ENCODE measurements at places on chromosomes 1 and 21.

GRCh38 chr1:205249651-205250050, 21.9 kb downstream of the TMCC2 start:
- no peak for DNase-seq

- no peak for DNase-seq
Measured at GRCh38 chr1:26694638-26695355, 1.0 kb upstream of the ARID1A start.

- no peak for DNase-seq
Measured at GRCh38 chr1:175237389-175237788, 44.8 kb upstream of the KIAA0040 start.

- no peak for DNase-seq
Measured at GRCh38 chr1:204450461-204451257, 39.0 kb upstream of the PPP1R15B start.

DNA sequence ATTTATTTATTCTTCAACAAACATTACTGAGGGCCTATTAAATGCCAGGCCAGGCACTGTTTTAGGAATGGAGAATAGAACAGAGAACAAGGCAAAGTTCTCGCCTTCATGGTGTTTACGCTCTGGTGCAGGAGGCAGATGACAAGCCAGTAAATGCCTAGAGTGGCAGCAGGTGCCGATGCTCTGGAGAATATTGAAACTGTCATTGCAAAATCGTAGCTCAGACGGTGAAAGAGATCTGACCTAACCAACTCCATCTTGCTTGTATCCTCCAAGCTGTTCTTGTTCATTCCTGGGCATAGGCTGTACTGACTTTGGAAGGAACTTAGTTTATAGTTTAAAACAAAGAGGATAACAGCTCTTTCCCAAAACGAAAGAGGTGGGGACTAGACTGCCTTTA, 13.5 kb upstream of the ENO1 start:
- no peak for DNase-seq

DNA sequence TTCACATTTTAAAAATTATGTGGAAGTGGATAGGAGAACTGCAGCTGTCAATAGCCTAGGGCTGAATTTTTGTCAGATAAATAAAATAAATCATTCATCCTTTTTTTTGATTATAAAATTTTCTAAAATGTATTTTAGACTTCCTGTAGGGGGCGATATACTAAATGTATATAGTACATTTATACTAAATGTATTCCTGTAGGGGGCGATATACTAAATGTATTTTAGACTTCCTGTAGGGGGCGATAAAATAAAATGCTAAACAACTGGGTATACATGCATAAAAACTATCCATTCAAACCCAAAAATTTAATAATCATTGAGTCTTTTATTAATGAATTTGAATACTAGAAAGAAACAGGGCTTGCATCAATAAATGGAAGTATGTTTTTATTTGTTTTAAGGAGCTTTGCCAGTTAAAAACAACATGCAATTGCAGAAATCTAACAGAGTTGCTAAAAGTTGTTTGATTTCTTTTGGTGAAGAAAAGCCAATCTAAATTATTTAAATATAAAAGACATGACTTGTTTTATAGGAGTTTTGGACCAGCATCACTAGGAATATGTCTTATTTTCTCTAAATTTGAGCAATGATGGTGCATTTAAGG, 31.4 kb downstream of the CLCA1 start:
- DNase-seq, result no peak

GRCh38 chr1:113677250-113678158, 81.8 kb downstream of the PHTF1 start:
- no peak for DNase-seq

GRCh38 chr1:54218883-54219687, 19.1 kb downstream of the MRPL37 start:
- DNase-seq, result no peak

GRCh38 chr1:202852163-202852904, 36.6 kb downstream of the RABIF start:
- DNase-seq, result no peak

- DNase-seq, result no peak
Measured at GRCh38 chr21:29368906-29369305, 70.2 kb downstream of the BACH1 start.

- DNase-seq, result no peak
Measured at GRCh38 chr1:4557949-4558348, 96.5 kb upstream of the AJAP1 start.

- DNase-seq, result no peak
Measured at GRCh38 chr1:215530401-215530984, 36.6 kb upstream of the KCTD3 start.

GRCh38 chr1:64960731-64961130, 5.6 kb downstream of the JAK1 start:
- no peak for DNase-seq

DNA sequence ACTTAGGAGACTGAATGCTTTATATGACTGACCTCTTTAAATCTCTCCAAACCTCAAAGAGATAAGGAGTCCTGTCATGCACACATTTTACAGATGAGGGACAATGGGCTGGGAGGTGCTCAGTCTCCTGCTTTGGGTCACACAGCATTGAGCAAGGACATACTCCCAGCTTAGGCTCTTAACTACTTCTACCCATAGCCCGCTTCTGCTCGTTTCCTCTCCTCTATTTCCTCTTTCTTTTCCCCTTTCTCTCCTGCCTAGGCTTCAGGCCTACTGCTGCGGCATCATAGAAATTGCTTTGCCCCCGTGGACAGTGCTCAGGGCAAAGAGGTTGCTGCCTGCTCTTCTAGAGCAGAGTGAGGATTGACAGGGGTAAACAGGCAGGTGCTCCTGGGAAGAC, 12.4 kb upstream of the ZNF691 start:
- DNase-seq, result no peak

DNA sequence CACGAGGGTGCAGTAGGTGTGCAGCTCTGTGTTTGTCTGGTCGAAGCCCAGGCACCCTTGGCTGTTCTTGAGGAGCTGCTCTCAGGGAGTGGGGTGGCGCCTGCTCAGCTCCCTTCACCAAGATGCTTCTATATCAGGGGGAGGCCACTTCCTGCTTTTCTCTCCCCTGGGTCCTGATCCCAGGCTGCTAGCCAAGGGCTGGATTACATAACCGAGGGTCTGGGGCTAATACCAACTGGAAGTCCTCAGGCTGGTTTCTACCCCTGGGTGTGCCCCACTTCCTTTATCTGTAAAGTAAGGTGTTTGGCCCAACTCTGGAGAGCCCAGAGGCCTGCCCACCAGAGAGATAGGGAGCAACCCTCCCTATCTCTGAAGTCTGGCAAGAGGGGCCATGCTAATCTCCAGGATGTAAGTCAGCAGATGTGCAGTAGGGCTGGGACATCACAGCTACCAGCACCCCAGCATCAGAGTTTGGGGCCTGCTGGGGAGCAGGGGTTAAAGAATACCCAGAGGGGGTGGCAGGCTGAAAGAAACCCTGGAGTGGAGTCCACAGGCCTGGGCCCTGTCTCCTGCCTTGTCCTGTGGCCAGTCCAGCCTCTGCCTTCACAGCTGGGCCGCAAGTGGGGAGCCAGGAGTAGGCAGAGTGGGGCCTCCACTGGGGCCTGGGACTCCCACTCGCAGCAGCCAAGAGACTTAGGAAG, 2.1 kb downstream of the SELENBP1 start:
- no peak for DNase-seq

DNA sequence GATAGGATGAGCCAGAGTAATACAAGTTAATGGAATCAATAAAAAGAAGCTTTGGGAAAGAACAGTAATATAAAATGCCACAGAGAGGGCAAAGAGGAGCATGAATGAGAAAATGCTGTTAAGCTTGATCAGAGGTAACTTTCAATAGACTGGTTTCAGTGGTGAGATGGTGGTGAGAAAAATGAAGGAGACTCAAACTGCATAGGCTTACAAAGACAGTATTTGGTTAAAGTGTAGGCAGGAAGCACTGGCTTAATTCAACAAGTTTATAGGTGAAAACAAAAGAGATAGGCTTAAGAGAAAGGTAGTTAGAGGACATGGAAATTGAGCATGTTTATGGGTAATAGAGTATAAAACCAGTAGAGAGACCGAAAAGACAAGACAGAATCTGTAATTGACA, 298.6 kb upstream of the ADAMTS5 start:
- DNase-seq, result no peak

DNA sequence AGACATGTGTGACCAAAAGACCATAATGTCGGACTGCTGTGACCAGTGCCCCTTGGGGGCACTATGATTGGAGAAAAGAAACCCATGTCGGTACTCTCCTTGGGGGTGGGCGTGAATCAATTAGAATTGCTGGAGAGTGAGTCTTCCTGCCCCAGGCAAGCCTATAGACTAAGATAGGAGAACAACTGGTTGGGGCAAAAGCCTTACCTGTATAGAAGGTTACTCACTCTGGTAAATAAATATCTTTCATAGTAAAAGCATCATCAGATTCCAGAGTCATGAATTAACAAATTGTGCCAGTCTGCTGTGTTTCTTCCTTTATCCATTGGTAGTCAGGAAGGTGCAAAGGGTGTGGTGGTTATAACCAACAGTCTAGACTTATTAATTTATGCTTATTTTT, 2.9 kb upstream of the PTGFRN start:
- no peak for DNase-seq

GRCh38 chr21:39281853-39282252, 31.6 kb downstream of the BRWD1 start:
- DNase-seq, result no peak

DNA sequence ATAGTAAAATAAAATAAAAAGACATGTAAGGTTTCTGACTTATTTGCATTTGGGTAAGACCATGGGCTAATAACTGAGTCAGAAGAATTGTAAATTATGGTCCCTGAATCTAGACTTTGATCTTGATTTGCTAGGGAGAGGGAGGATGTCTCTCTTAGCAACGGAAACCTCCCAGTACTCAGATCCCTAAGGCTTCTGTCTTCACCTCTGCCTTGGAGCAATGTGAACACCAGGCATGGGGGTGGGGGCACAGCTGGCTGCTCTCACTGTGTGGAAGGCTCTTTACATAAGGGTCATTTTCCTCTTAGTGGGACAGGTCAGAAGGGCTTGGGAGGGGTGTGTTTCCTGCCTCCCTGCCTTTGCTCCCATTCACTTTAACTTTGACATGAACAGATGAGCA, 17.0 kb upstream of the TMEM54 start:
- DNase-seq, result no peak

GRCh38 chr1:3393024-3393986, 61.2 kb upstream of the ARHGEF16 start:
- no peak for DNase-seq

DNA sequence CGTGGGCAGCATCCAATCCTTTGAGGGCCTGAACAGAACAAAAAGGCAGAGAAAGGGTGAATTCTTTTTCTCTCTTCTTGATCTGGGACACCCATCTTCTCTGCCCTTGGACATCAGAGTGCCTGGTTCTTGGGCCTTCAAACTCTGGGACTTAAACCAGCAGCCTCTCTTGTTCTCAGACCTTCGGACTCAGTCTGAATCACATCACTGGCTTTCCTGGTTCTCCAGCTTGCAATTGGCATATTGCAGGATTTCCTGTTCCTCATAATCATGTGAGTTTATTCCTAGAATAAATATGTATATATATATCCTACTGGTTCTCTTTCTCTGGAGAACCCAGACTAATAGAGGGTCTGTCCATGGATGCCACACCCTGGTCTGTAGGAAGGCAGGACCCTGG, 16.3 kb upstream of the TENT5C start:
- DNase-seq, result no peak

GRCh38 chr21:44327603-44327974, 11.6 kb downstream of the CFAP410 start:
- no peak for DNase-seq

DNA sequence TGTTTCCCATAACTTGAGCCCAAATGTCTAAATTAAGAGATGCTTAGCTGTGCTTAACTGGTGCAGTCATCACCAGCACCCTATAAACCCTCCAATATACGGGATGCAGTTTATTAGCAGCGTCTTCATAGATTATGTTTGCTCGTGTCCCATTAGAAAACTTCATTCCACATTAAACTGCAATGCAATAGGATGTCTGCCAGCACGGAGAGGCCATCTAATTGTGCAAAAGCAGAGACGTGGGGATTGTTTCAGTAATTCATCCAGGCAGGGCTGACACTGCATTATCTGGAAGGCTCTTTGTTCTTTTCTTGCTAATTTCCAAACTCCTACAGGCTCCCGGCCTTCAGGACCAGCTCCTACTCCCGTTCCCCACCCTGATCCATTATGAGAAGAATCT, 89.5 kb downstream of the CSMD2 start:
- no peak for DNase-seq

DNA sequence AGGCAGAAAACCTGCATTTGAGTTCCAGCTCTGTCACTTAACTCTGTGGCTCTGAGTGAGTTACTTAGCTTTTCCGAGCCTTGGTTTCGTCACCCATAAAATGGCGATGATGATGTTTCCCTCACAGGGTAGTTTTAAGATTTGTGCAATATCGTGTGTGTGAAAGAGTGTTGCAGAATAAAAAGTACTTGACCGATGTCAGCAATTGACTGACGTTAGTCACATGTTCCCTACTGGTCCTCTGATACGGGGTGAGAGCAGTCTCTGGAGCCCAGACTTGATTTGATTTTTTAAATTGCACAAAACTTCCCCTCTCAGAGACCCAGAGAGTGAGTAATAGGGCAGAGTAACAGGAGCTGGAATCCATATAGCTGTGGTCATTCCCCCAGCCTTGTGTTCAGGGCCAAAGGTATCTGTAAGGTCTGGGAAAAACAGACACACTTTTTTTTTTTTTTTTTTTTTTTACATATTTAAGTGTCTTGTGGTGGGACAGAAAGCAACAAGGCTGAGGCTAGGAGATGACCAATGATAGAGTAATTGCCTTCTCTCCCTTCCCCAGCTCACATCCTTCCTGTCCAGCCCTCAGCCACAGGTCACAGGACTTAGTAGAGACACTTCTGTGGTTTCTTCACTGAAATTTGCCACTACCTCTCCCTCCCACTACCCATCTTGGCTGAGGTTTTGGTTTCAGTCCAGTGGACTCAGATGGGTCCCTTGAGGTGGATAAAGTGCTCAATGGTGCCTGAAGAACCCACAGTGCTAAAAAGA, 2.0 kb downstream of the FCER1G start:
- DNase-seq, result no peak

DNA sequence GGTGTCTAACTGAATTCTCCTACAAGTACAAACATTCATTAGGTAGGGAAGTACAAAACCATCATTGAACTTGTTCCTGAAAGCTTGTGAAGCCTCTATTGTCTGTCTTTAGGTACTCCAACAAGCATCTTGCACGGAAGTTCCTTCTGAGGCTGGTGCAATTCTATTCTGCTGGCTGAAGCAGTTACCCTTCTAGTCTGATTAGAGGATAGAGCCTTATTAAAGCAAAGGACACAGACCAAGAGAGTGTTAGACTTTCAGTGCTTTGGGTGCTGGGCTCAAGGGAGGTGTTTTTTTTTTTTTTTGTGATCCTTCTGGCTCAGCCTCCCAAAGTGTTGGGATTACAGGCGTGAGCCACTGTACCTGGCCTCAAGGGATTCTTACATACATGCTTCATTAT, 43.8 kb downstream of the HHAT start:
- DNase-seq, result no peak
